Mesenteric fat pad (tissue), 1 donor: ENCODE measurements at places on chromosomes 2 and 18. TPM values are rescaled to one million over a fixed set of nuclear protein-coding genes. Genes with fewer than 3 reads are reported as not detected.

Gene CDK15
- 1.9 TPM for total RNA-seq

Gene PREB
- total RNA-seq, result 76.5 TPM

- no peak for DNase-seq
These were observed 51.2 kb upstream of the NOSTRIN start for GRCh38 chr2:168751104-168751740.

- DNase-seq, result no peak
These were observed 379.8 kb upstream of the LINC00305 start for GRCh38 chr18:64528646-64529045.

DNA sequence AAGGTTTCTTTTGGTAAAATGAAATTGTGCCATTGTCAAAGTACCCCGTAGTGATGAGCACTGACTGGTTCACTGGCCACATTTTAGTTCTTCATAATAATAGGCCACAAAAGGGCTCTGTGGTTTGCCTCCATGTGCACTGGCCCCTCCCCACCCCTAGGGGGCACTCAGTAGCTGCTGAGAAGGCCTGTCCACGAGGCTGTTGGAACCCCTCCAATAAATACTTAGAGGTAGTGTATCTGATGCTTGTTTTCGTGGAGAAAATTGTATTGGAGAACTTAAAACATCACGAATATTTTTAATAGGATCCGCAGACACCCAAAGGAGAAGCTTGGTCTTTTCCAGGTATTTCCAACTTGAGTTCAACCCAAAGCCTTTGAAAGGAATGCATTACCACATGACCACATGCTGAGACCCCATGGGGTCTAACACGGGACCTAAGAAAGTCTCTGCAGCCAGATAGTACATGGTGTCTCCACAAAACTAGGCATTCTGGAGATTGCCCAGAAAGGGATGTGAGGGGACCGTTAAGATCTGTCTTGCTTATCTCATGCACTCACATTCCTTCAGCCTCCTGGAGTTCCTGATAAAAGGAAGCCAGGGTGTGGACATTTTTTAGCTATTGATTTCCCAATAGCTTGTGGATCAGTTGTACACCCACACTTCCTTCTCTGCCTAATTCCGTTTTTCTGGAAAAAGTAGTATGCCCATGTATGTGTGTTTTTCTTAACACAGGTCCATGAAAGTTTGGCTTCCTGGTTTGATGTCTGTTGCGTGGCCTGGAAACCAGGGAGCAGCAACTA is 28.5 kb upstream of the NOSTRIN start:
- DNase-seq, result no peak
